ENCODE measurements at places on chromosomes 5 and 9. TPM values are rescaled to one million over a fixed set of nuclear protein-coding genes. Genes with fewer than 3 reads are reported as not detected.

ABCA1 gene
- 14.6 TPM for total RNA-seq

GRCh38 chr5:162956570-162956969, 480.8 kb upstream of the CCNG1 start:
- DNase-seq: no peak
- no peak overlapping the region for H3K4me3 ChIP-seq
- H3K36me3 ChIP-seq: no peaks in the 10 kb centered on the region

PRRC1 gene
- 23.2 TPM for total RNA-seq

DNA sequence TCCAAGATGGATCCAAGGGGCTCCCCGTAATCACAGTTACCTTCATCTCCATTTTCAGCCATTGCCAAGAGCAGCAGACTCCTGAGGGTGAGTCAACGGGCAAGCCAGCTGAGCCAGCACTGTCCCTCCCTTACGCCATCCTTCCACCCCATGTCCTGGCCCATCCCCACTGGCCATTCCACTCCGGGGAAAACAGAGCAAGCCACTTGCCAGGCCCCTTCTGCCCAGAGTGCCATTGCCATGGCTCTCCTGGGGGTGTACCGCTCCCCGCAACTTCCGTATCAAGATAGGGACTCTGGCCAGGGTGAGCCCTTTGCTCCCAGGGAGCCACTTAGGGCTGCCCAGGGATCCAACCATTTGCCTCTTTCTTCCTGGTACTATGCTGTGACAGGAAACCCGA, 48.9 kb upstream of the CDKN2AIPNL start:
- H3K27me3 ChIP-seq: peaks cover 2% of the 10 kb centered on the region
- H3K27ac ChIP-seq: no peak overlapping the region
- no peaks in the 10 kb centered on the region for H3K36me3 ChIP-seq
- peaks cover 1% of the 10 kb centered on the region for H3K4me1 ChIP-seq
- no peak overlapping the region for H3K4me3 ChIP-seq
- DNase-seq: no peak
